GM12865 (cell line): ENCODE measurements at places on chromosomes 2 and 18.

DNA sequence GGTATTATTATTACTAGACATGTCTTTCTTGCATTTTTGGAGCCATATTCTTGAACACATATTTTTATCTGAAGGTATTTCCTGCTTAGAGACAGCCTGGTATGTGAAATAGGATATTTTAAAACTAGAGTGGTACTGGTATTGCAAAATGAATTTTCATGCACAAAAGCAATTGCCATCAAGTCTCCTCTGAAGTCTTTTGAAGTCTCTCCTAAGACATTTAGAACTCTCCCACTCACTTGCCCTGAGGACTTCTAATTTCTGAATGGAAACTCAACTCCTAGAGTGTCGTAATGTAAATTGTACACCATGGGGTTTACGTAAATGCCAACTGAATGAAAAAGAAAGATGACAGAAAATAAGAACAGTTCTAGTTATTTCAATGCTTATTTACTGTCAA is 967.0 kb downstream of the DCDC2C start:
- no peak for DNase-seq

- DNase-seq: no peak
Measured at GRCh38 chr2:27803046-27803445, 31.5 kb downstream of the MRPL33 start.

- DNase-seq: no peak
Measured at GRCh38 chr18:41459656-41460055, 495.4 kb upstream of the PIK3C3 start.

GRCh38 chr2:238370823-238371372 is 50.6 kb downstream of the TRAF3IP1 start:
- DNase-seq: peak; percentile 74

DNA sequence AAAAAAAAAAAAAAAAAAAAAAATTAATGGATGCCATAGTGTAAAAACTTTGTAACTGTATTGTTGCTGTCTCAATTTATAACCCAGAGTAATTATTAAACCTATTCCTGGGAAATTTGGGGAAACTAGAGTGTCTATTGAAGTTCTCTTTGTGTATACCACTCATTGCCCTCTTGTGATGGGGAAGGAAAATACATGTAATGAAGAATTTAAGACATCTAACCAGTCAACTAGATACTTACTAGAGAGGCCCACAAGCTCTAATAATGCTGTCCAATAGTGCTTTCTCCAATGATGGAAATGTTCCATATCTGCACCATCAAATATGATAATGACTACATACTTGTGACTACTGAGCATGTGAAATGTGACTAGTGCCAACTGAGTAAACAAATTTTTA is 168.5 kb upstream of the SLC39A10 start:
- no peak for DNase-seq

GRCh38 chr2:26477911-26478253 is at the start of gene OTOF:
TSS of gene OTOF (minus strand) at chr2:26478124.
- no peak for DNase-seq

DNA sequence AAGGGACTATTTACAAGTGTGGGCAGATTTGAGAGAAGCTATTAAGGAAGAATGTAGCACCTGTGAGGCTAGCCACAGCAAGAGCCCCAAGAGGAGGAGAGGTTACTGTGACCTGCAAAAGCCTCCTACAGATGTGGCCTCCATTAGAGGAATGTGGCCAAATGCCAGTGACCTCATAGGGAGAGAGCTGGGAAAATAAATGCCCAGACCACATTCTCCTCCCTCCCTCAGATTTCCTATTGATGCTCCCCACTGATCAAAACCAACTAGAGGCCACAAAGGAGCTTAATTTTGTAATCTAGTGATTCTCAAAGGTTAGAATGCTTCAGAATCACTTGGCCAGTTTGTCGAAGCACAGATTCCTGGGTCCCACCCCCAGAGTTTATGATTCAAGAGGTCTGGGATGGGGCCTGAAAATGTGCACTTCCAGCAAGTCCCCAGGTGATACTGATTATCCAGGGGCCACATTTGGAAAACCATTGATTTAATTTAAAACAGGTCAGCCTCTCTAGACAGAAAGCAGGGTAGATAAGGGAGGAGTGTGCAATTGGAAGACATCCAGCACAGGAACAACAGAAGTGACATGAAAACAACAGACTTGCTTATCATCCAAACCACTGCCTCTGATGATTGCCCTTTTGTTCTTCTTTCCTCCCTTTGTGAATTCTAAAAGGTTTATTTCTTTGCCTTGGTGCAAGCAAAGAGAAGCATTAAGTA is 61.2 kb upstream of the RBBP8 start:
- DNase-seq: no peak

GRCh38 chr2:153478289-153479261 is at the start of gene RPRM:
TSS of gene RPRM (minus strand) at chr2:153478762. CDS start at chr2:153478565, 197 bp downstream.
- peak; percentile 69 for DNase-seq

DNA sequence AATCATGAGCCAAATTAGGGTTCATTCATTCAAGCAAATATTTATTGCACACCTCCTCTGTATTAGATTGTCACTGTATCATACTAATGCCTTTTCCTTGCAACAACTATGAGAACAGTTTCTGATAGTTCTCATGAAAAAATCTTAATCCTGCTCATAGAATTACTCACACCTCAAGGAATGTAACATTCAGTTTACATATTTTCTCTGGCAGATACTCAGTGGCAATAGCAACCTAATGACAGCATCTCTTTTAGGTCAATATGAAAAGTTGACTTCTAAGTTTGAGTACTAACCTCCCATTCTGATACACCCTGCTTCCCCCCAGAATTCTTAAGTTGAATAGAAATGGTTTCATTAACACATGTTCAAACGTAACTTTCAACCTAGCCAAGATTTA is 132.0 kb downstream of the VWC2L start:
- DNase-seq: no peak

DNA sequence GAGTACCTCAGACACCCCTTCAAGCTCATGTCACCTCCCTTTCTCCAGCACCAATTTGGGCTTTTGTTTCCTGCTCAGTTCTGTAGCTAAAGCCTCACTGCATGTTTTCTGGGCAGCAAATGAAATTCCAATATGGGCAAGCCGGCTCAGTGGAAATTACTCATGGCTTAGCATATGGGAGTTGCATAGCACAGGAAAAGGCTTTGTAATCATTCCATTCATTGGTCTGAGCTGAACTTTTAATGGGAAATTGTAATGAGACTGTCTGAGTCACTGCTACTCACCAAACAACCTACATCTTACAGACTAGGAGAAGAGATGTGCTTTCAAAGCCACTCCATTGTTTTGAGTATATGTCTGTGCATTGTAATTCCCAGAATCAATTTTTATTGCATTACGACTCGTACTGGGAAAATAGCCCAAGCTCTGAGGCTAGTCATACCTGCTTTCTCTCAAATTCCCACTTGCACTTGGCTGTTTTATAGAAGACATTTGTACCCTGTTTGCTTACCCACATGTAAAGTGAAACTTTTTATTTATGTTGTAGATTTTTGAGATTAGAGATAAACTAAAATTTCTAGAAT is 139.5 kb upstream of the LRATD1 start:
- DNase-seq: no peak

GRCh38 chr2:5926871-5927512 is 234.8 kb downstream of the SOX11 start:
- DNase-seq: no peak

DNA sequence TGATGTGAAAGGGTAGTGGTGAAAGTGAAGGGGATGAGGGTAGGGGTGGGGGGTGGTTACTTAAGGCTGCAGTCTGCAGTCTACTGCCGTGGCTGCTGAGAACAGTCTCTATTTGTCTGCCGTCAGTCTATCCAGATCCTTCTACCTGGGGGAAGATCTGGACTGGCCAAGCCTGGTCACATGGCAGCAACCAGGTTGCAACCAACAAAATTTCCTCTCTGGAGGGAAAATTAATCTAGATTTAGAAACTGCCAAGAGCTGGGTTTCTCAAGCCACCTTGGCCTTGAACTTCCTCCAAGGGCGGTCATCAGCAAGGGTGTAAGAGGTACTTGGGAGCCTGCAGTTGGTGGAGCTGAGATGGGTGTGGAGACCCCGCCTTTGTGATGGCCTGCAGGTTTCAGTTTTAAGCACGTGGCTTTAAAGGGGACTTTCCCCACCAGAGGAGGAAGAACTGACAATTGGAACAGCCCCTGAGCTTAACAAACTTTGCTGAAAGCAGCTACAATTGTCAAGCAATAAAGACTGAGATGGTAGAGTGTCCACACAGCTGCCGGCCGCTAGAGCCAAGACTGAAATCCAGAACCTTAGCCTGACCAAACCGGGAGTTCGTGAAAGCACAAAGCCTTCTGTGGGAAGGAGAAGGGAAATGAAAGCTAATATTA is 31.4 kb upstream of the KCMF1 start:
- DNase-seq: peak; percentile 100

GRCh38 chr2:41720331-41721251 is 327.2 kb upstream of the PKDCC start:
- DNase-seq: peak; percentile 11

GRCh38 chr18:53771664-53772063 is 452.8 kb downstream of the MBD2 start:
- DNase-seq: no peak

DNA sequence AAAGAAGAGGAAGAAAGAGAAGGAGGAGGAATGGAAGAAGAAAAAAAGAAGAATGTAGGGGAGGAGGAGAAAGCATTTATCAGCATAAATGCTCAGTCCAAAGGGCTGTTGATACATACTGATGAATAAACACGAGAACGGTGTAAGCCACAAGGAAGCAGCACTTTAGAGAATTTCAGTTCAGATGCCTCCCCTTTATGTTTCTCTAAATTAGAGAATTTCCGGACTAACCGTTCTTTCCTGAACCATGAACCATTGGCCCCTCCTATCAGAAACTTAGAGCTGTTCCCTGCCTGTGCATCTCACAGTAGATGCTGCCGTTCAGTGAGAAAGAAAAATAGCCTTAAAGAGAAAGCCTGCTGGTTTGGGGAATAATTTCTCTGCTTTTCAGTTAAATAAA is 49.2 kb upstream of the TUBA3D start:
- peak; percentile 58 for DNase-seq

- peak; percentile 33 for DNase-seq
Measured at GRCh38 chr2:101251844-101252407, 760 bp upstream of the CNOT11 start.

GRCh38 chr2:13114391-13114790 is 397.7 kb downstream of the TRIB2 start:
- DNase-seq: peak; percentile 1

DNA sequence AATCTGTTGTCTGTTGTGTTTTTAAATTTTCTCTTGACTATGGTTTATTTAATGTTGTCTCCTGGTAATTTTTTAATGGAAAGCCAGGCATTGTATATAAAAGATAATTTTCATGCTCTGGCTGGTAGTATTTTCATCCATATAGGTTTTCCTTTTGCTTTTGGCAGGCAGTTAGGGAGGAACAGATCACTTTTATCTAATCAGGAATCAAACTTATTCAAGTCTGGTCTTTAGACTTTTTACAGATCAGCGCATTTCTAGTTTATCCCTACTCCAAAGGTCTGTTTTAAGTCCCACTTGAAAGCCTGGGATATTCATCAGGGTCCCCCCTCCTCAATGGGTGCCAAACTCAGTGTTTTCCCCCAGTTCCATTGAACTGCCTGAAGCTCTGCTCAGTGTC is 17.2 kb downstream of the PLB1 start:
- no peak for DNase-seq

DNA sequence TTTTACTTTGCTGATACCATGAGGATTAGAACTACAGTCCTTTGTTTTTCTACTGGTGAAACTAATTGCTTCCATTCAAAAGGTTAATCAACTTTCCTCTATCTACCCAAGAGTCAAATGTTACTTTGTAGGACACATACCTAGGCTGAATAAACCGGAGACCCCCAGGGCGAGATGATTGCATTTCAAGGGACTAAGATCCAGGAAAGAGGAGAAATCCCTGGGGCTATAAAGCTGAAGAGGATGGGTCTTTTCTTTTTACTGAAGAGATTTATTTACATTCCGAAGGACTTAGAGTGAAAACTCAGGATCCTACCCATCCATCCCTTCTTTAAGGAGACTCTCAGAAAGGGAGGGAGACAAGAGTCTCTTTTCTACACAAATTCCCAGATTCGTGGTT is 331.9 kb downstream of the CDH19 start:
- DNase-seq: no peak

GRCh38 chr18:7778181-7778580 is 211.1 kb downstream of the PTPRM start:
- DNase-seq: no peak

GRCh38 chr2:230627806-230628724 is 84.6 kb upstream of the CAB39 start:
- DNase-seq: no peak

- peak; percentile 39 for DNase-seq
Measured at GRCh38 chr18:50507120-50507590, 52.7 kb upstream of the MAPK4 start.

DNA sequence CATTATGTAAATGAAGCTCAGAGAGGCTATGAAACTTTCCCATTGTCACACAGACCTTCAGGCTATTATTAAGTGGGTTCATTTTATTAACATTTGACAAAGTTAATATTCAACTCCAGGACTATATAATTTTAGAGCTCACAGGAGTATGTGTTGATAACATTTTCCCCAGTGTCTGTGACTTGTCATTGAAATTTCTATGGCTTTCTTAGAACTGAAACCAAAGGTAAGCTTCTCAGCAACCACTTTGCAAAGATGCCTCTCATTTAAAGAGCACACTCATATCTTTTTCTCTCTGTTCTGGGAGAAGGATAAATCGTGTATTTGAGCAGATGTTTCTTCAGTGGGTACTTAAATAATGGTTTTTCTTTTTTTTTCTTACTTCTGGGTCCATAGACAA is 61.8 kb upstream of the LHCGR start:
- no peak for DNase-seq

DNA sequence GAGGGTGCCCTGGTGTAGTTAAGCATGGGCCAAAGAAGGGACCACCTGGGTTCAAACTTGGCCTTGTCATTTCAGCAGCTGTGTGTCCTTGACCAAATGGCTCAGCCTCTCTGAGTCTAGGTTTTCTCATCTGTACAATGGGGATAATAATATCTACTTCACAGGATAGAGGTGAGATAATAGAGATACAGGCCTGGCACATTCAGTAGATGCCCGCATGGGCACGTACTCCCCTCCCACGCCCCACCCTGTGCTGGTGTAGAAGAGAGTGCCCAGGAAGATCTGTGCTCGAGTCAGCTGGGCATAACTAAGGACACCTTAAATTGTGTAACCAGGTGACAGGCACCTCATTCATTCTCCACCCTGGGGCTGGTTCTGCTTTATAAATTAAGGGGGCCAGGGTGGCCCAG is 8.4 kb upstream of the TMEM185B start:
- peak; percentile 29 for DNase-seq

GRCh38 chr18:13562494-13563029 is 163.8 kb downstream of the FAM210A start:
- DNase-seq: peak; percentile 93

DNA sequence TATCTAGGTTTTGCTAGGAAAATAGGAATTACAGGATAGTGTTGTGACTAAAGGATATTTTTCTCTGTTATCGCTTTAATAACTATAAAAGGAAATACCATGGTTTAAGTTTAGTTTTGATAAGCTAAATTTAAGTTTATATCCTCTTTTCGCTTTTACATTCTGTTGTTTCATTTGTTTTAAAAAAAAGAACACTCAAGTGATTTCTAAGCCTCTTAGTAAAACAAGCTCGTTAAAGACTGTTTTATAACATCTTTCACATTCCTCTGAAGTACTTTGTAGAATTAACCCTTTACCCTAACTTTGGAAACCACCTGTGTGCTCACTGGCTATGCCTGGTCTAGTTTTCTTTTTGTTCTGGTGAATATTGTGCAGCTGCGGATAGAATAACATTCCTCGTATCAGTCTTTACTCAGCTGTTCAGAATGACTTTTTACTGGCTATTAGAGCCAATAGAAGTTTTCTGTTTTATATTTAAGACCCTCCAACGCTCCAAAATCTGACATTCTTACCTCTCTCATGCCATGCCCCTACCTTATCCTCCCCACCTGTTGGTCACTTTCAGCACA is 183.1 kb downstream of the PTPRM start:
- no peak for DNase-seq
